ENCODE measurements at places on chromosomes 1 and 21. TPM values are rescaled to one million over a fixed set of nuclear protein-coding genes. Genes with fewer than 3 reads are reported as not detected.

RIPK4 gene
- total RNA-seq = 30.3 TPM

OSCP1 gene
- 12.5 TPM for total RNA-seq

GNG12 gene
- 82.1 TPM for total RNA-seq

LPAR3 gene
- total RNA-seq = 1.6 TPM

DNA sequence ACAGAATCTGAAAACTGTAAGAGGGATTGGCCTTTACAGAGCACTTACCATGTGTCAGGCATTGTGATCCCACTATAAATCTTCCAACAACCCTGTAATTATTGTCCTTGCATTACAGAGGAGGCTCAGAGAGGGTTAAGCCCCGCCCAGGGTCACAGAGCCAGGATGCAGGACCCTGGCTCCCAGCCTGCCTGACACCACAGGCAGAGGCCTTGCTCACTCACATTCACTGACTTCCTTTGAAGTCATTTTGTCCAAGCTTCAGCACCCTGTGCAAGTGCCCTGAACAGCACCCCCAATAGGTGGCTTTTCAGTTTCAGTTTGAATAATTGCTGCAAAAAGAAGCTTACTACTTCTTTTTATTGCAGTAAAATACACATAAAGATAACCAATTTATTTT, 256.8 kb upstream of the NFIA start:
- H3K27me3 ChIP-seq = no peaks in the 10 kb centered on the region
- no peaks in the 10 kb centered on the region for H3K36me3 ChIP-seq
- no peaks in the 10 kb centered on the region for H3K4me1 ChIP-seq
- H3K4me3 ChIP-seq = no peak overlapping the region

GRCh38 chr1:231420299-231420958, 1.7 kb downstream of the EGLN1 start:
- no peaks in the 10 kb centered on the region for H3K27me3 ChIP-seq
- H3K4me3 ChIP-seq = peak overlapping the region; percentile 61
- no peaks in the 10 kb centered on the region for H3K4me1 ChIP-seq
- peak overlapping the region; percentile 99 for H3K27ac ChIP-seq

RHCE gene
- total RNA-seq = 0.32 TPM

GRCh38 chr21:45225741-45226327, 61.9 kb downstream of the POFUT2 start:
- no peaks in the 10 kb centered on the region for H3K36me3 ChIP-seq
- no peak for DNase-seq
- H3K4me1 ChIP-seq = no peaks in the 10 kb centered on the region
- no peak overlapping the region for H3K4me3 ChIP-seq
- no peak overlapping the region for H3K27ac ChIP-seq

- H3K27ac ChIP-seq = no peak overlapping the region
- H3K27me3 ChIP-seq = no peaks in the 10 kb centered on the region
- H3K4me3 ChIP-seq = no peak overlapping the region
These were observed 60.5 kb upstream of the KIAA1614 start for GRCh38 chr1:180851995-180852887.

OVAAL gene
- not detected for total RNA-seq

DNA sequence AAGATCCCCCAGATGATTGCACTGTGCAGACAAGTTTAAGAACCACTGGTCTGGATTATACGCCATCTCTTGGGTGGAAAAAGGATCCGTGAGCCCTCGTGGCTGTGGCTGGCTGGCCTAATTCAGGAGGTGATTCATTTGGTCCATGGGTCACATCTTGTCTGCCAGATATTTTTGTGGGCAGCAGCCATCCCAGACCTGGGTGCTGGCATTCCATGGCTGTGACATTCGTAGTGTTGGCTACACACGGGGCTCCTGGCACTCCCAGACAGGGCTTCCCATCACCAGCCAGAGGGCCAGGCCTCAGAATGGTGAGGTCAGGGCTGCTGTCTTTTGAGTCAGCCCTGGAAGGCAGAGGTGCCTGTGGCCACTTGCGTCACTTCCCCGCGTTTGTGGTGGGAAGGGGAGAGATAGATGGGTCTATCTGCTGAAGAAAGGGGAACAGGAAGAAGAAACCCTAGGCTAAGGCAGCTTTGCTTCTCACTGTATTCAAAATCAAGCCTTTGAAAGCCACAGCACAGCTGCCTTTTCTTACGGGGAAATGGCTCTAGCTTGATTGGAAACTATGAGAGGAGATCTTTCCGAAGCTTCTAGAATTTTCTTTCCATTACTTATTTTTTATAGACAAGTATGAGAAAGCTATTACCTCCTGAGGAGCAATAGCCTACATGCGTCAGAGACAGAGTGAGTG, 32.4 kb downstream of the EIF2D start:
- H3K4me3 ChIP-seq = no peak overlapping the region
- H3K27me3 ChIP-seq = no peaks in the 10 kb centered on the region

DNA sequence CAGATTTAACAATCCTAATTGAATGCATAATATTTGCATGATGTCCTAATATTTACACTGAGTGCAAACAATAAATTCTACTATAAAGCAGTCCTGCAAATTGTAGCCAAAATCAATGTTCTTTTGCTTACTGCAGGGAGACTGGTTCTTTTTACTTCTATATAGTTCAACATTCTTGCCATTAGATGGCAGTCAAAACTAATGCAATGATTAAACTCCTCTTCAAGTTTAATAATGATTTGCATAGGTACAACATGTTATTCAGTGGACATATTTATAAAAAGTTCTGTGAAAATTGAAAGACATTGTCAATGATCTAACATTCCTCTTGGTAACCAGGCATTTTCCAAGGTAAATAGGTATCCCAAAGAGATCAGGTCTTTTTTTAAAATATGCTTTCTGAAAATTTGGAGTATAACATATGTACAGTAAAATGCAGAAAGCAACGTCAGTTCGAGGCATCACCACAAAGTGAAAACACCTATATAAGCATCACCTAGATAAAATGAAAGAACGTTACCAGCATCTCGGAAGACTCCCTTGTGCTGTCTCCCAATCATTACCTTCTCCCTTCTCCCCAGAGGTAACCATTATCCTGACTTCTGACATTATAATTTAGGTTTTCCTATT, 9.8 kb upstream of the FNBP1L start:
- H3K4me3 ChIP-seq = no peak overlapping the region
- H3K36me3 ChIP-seq = no peaks in the 10 kb centered on the region
- H3K27me3 ChIP-seq = no peaks in the 10 kb centered on the region
- no peak for DNase-seq
- no peaks in the 10 kb centered on the region for H3K4me1 ChIP-seq

DNA sequence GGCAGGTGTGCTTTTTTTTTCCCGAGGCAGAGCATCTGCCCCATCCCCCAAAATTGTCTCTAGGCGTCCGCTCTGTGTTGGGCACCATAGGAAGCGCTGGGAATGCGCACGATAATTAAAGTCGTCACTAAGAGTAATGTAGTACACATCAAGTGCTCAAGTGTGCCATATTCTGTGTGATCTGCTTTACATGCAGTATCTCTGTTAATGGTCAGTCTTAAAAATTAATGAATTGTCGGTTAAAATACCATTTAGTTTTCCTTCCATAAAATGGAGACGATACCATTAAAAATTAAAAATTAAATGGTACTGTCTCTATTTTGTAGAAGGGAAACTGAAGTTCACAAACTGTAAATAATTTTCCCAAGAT, 544 bp upstream of the CCT8 start:
- peak overlapping the region; percentile 97 for H3K4me3 ChIP-seq
- no peaks in the 10 kb centered on the region for H3K36me3 ChIP-seq
- H3K27ac ChIP-seq = peak overlapping the region; percentile 91
- H3K4me1 ChIP-seq = no peaks in the 10 kb centered on the region

GRCh38 chr1:53896635-53897229, 2.7 kb downstream of the DIO1 start:
- peaks cover 6% of the 10 kb centered on the region for H3K4me1 ChIP-seq
- H3K27ac ChIP-seq = peak overlapping the region; percentile 33
- no peak overlapping the region for H3K4me3 ChIP-seq
- DNase-seq = no peak

- no peak for DNase-seq
- H3K4me3 ChIP-seq = no peak overlapping the region
- no peaks in the 10 kb centered on the region for H3K4me1 ChIP-seq
- no peak overlapping the region for H3K27ac ChIP-seq
- H3K36me3 ChIP-seq = no peaks in the 10 kb centered on the region
These were observed 75.7 kb upstream of the PKN2 start for GRCh38 chr1:88608139-88608943.

A3GALT2 gene
- total RNA-seq = not detected

CA6 gene
- not detected for total RNA-seq

DNA sequence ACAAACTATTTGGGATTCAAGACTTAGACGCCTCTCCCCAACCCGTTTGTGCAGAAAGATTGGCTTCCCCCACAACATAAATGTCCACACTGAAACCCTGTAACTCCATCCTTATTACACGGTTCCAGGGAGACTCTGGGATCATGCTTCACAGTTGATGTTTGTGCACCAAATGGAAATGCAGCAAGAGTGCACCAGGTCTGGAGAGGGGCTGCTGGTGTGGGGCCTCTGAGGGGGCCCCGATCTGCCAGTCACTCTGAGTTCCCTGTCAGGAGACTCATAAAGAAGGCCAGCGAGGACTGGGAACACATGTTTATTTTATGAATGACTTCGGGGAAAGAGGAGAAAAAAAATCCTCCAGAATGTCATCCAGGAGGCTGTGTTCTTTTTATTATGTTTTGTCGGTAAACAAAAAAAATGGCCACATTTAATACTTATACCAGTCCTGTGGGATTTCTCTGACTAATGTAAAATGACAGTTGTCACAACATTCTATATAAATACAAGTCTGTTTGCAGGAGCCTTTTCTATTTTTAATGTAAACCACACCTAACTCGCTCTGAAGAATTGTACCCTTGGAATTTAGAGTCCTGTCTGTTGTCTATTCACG, 439.1 kb upstream of the VAMP3 start:
- no peaks in the 10 kb centered on the region for H3K4me1 ChIP-seq
- H3K27ac ChIP-seq = no peak overlapping the region
- DNase-seq = peak; percentile 5
- H3K36me3 ChIP-seq = no peaks in the 10 kb centered on the region
- H3K27me3 ChIP-seq = no peaks in the 10 kb centered on the region

S100A7 gene
- total RNA-seq = not detected

DNA sequence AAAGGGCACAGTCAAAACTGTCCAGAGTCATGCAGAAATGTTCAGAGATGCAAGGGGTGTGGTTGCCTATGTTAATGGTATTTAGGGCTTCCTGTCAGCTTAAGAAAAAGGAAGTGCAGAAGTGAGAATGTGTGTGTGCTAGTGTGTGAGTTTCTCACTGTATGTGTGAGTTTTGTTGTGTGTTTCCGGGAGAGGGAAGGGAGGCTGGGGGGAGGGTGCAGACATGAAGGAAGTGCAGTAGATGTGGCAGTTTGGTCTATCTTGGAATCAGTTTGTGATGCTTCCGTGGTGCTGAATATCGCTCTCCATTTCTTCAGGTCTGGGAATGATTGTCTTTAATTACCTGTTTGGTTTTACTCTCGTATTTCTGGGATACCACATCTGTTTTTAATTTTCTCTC, 16.5 kb upstream of the ATP6V1G3 start:
- no peak overlapping the region for H3K27ac ChIP-seq
- H3K4me1 ChIP-seq = no peaks in the 10 kb centered on the region
- no peaks in the 10 kb centered on the region for H3K36me3 ChIP-seq
- H3K27me3 ChIP-seq = no peaks in the 10 kb centered on the region
- no peak for DNase-seq

SLAMF7 gene
- 5.7 TPM for total RNA-seq

- H3K4me3 ChIP-seq = no peak overlapping the region
- H3K4me1 ChIP-seq = no peaks in the 10 kb centered on the region
- H3K27me3 ChIP-seq = peaks cover 20% of the 10 kb centered on the region
- DNase-seq = no peak
- H3K27ac ChIP-seq = no peak overlapping the region
These were observed 102.4 kb upstream of the BACE2 start for GRCh38 chr21:41065539-41065938.

PDPN gene
- 38.8 TPM for total RNA-seq

- no peaks in the 10 kb centered on the region for H3K27me3 ChIP-seq
- H3K27ac ChIP-seq = no peak overlapping the region
- DNase-seq = no peak
- no peaks in the 10 kb centered on the region for H3K36me3 ChIP-seq
- no peak overlapping the region for H3K4me3 ChIP-seq
- no peaks in the 10 kb centered on the region for H3K4me1 ChIP-seq
These were observed 62.3 kb downstream of the ST6GALNAC3 start for GRCh38 chr1:76136894-76137293.

ORC1 gene
- total RNA-seq = 0.33 TPM

DNA sequence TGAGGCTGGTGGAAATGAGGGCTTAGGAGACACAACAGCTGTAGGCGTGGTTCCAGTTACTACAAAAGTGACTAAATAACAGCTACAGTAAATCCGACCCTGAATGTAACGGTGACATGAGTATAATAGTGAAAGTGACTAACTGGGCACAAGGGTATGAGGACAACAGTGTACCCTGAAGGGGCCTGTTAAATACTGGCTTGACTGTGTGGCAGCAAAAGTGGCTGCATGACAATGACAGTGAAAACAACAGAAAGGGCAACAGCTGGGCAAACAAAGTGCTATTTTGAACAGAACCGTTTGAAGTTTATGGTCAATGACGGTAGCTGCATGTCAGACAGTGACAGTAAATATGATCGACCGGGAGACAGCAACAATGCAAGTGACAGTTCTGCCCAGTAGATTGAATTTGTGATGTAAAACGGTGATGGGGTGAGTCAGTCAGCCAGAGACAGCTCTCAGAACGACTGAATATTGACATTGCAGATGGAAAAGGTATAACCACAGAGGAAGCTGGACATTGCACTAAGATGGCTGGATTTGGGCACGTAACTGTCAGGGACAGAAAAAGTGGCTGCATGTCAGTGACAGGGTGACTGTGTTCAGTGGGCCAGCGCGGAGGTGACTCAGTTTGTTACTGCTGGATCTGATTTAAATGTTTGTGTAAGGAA, 1.2 kb upstream of the ZBTB40 start:
- H3K36me3 ChIP-seq = no peaks in the 10 kb centered on the region
- no peaks in the 10 kb centered on the region for H3K4me1 ChIP-seq
- no peak overlapping the region for H3K4me3 ChIP-seq
- no peaks in the 10 kb centered on the region for H3K27me3 ChIP-seq

DNA sequence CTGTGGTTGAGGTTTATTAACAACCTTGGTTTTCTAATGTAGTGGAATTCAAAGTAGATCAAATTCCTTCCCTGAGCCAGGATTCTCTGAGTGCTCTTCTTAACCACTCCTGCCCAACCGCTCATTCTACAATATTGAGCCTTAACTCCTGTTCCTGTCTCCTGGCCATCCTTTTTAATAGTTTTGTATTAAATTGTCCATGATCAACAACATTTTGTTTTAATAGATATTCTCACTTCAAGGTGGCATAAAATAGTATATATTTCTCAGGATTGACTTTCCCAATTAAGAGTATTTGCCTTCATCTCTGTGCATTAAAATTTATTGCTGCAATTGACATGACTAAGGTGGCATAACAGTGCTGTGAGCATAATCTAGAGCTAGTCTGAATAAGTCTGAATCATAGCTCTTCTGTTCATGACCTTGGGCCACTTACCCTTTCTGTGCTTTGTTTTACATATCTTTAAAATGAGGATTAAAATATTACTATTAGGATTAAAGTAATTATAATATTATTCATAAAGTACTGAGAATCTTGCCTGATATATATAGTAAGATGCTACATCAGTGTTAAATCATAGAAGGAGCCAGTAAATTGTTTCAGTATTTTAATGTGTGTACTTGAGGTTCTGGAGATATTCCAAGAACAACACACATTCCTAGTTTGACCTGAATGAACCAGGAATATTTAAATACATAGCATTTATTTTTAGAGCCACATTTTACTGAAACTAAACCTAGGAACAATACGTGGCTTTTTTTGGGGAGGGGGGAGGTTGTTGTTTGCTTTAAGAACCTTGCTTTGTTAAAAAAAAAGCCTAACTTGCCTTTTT, 76.4 kb downstream of the ADGRL2 start:
- no peaks in the 10 kb centered on the region for H3K36me3 ChIP-seq
- no peak for DNase-seq
- no peaks in the 10 kb centered on the region for H3K27me3 ChIP-seq
- no peaks in the 10 kb centered on the region for H3K4me1 ChIP-seq
- no peak overlapping the region for H3K27ac ChIP-seq

All from breast epithelium (tissue), 4 donors.